Astrocyte of the cerebellum (primary cell): ENCODE measurements at places on chromosomes 3 and 15.

GRCh38 chr3:50122661-50123391, 32.3 kb upstream of the SEMA3F start:
- no peak for DNase-seq

- no peak for DNase-seq
Measured at GRCh38 chr3:164524201-164524600, 554.1 kb downstream of the SI start.

GRCh38 chr15:59203657-59204056, 3.0 kb upstream of the LDHAL6B start:
- no peak for DNase-seq

GRCh38 chr3:67875858-67876257, 221.4 kb upstream of the SUCLG2 start:
- no peak for DNase-seq

DNA sequence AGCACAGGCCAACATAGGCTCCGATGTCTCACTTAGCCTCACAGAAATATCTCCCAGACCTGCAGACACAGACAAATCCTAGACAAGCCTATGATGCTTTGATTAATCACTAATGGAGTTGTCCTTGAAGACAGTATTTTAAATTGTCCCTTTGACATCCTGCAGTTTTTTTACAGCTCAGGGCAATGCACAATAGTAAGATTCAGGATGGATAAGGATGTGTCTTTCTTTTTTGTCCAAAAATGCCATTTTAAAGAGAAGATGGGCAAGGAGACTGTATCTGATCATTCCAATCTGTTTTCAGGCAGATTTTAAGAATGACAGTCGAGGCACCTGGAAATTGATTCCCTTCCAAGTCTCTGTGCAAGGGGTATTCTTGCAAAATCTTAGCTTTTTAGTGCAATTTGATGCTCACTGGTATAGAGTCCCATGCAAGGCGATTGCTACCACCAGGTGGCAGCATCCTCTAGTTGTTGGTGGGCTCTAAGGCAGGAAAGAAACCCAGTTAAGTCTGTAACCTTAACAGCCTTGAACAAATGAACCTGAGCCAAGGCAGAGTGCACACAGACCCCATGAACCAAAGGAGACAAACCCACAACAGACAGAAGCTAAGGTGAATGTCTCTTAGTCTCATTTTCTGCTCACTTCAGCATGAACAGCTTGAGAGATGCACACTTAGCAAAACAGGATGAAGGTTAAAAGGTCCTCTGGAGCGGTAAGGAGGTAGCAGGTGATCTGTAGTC, 51.2 kb upstream of the MINAR1 start:
- peak; percentile 55 for DNase-seq

DNA sequence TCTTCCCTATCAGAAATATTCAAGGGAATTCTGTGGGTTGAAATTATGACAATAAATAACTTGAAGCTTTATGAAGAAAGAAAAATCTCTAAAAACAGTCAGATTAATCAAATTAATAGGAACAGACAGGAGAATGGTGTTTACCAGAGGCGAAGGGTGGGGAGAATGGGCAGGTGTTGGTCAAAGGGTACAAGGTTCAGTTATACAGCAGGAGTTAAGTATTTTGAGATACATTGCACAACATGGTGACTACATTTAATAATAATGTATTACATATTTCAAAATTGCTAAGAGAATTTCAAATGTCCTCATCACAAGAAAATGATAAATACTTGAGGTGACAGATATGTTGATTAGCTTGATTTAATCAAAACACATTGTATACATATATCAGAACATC, 18.6 kb downstream of the SPCS1 start:
- DNase-seq: no peak

- DNase-seq: peak; percentile 76
Measured at GRCh38 chr15:43872416-43873020, 45.7 kb downstream of the WDR76 start.

GRCh38 chr3:168828536-168828935, 732.8 kb upstream of the GOLIM4 start:
- no peak for DNase-seq

- no peak for DNase-seq
Measured at GRCh38 chr15:35005933-35006332, 17.8 kb upstream of the ZNF770 start.
